ENCODE measurements at places on chromosomes 4 and X.

- peak; percentile 77 for DNase-seq
These were observed 2.4 kb downstream of the ZNF275 start for GRCh38 chrX:153336121-153336894.

- DNase-seq, result no peak
These were observed 291.9 kb downstream of the BMPR1B start for GRCh38 chr4:95049551-95050233.

- peak; percentile 81 for DNase-seq
These were observed 737 bp downstream of the FGF2 start for GRCh38 chr4:122827258-122827878.

DNA sequence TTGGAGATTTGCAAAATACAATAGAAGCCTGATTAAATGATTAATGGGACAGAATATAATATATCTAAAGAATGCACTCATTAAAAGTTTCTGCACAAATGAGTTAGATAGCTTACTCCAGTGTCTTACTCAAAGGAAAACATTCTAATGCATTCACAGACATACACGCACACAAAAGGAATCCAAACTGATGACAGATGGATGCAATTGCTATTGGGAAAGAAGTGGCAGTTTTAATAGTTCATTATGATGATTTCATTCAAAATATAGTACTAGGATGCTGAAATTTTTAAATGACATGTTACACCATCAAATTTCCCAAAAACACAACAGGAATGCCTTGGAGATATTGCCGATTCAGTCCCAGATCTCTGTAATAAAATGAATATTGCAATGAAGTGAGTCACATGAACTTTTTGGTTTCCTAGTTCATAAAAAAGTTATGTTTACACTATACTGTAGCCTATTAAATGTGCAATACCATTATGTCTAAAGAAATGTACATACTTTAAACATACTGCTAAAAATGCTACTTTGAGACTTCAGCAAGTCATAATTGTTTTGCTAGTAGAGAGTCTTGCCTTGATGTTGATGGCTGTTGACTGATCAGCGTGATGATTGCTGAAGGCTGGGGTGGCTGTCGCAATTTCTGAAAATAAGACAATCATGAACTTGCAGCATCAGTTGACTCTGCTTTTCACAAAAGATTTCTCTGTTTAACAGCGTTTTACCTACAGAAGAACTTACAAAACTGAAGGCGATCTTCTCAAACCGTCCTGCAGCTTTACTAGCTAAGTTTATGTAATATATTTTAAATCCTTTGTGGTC lies 45.6 kb downstream of the BBS12 start:
- DNase-seq, result no peak

DNA sequence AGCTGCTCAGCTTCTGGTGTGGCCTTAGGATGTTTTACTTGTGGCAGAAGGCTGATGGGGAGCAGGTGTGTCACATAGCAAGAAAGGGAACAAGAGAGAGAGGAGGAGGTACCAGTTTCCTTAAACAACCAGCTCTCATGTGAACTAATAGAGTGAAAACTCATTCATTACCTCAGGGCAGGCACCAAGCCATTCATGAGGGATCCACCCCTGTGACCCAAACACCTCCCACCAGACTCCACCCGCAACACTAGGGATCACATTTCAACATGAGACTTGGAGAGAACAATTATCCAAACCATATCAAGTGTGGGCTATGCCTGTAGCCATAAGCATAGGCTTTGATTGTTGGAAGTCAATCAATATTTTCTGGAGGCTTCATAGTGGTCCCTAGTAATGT lies 56.0 kb downstream of the GSX2 start:
- no peak for DNase-seq

DNA sequence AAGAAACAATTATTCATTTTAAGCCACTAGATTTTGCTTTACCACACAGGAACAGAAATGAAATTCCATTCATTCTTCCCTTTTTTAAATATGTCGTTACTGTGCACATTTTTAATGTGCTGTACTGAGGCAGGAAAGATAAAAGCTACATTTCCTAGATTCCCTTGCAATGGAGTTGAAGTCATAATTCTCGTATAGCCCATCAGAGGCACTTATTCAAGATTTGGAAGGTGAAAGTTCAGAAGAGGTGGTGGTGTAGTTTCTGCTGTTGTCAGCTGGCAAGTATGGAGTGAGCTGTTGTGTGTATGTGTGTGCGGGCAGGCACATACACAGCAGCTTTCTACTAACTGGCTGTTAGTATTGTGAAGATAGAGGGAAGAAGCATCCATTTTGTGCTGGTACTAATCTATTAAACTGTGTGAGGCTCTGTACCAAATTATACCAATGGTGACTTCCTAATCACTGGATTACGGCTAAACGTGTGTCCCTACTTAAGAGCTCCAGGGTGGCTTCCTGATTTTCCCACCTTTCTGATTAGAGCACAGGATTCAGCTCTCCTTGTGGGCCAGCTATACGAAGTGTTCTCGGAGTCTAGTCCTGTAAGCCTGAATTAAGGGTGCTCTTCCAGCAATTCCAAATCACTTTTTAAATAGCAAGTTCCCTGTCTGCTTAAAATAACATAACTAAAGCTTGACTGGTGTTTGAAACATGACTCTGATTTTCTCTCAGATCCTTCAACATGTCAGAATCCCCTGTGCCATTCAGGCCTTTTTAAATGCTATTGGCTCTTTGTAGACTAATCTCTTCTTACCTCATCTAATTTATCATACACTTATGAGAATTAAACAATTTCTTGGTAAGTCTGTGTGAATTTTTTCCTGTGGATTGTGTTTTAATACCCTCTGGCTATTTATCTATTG lies 43.8 kb downstream of the PDS5A start:
- no peak for DNase-seq

DNA sequence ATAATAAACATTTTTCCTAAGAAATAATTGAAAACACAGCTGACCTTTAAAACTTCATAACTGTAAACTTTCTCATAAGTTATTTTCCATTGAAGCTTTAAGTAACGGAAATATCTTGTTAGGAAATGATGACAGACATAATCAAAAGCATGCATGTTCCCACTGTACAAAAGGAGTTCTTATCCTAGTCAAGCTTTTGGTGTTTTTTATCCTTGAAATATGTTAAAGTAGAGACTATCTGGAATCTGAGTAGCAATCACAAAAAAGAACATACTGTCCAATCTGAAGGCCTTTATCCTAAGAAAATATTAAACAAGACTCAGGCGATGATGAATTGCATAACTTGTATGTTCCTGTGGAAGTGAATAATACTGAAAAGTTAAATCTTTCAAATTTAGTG lies 14.4 kb downstream of the GEMIN8 start:
- no peak for DNase-seq

DNA sequence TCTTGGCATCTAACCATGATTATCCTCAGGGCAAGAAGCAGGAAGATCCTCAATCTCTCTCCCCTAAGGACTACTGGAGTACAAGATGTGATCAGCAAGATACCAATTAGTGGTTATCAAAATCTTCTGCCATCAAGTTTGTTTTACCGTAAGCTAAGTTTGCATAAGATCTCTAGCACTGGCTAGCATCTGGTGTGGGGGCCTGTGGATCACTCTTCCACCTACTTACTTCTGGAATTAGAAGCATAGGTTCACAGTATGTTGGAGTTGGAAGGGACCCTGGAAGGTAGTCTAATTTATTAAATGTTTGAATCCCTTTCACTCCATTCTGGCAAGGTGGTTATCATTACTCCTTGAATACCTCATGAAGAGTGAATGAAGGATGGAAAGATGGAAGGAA lies 93.3 kb upstream of the BANK1 start:
- DNase-seq, result no peak

Data from spleen (tissue), 13 donors.